HAP-1 (cell line): ENCODE measurements at places on chromosomes 1 and 21.

DNA sequence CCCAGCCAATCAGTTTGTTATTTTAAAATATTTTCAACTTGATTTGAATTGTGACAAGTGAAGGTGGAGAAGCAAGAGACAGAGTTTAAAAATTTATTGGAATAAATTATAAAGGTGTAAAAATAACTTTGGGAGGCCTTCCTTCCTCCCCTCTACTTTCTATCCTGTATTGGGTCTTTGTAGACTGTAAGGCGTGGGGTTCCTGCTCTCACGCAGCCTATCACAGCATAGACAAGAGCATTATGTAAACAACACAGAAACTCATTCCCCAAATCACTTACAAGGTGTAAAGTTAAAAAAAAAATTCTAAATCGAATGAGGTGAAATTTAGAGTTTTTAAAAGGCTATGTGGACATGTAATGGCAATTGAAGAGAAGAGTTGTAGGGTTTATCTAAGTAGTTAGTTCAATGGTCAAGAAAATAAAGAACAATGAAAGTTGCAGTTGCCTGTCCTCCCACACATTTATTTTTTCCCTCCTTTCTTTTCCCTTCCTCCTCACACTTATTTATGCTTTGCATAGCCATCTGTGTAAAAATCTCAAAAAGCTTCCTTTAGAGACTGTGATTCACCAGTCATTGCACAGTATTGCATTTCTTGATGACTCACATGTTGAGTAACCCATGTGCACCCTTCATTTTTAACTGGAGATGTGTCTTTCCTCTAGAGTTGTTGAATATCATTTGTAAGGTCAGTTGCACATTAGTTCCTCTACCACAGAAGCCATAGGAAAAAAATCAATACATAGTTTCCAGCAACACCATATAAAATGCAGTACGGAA, 242.2 kb downstream of the PTPRC start:
- DNase-seq, result no peak

DNA sequence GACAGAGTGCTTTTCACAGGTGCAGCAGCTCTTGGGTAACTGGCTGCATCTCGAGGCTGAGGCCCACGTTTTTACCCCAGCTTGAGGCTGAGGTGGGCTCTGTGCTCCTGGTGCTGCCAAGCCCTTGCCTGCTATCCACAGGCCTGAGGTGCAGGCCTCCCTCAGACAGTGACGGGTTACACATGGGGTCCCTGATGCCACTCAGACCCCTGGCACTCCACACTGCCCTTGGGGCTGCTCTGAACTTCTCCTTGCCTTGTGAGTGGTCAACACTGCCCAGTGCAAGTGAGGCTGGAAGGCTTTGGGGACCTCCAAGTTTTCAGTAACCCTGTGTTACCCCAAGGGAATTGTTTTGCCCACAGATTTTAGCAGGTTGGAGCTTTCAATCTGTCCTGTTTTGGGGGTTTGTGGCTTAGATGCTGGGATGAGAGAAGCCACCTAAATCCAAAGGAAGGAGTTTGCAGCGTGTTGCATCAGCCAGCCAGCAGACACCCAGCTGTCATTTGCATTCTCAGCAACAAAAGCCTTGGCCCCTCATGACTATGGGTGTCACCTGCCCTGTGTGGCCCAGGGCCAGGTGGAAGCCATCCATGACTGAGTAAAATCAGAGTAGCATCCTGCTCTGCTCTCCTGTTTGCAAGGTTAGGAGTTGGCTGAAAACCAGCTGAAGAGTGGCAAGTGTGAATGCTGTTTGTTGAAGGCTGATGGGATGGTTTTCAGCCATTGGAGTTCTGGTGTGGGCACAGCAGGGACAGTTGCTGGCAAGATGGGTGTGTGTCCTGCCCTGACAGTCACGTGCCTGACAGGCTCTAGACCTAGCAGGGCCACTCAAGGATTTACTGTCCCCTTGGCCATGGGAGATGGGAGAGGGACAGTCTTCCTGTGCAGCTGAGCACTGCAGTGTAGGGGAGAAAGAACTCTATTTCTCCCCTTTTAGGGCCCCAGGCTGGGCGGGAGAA, 3.2 kb downstream of the RNF187 start:
- DNase-seq, result no peak

DNA sequence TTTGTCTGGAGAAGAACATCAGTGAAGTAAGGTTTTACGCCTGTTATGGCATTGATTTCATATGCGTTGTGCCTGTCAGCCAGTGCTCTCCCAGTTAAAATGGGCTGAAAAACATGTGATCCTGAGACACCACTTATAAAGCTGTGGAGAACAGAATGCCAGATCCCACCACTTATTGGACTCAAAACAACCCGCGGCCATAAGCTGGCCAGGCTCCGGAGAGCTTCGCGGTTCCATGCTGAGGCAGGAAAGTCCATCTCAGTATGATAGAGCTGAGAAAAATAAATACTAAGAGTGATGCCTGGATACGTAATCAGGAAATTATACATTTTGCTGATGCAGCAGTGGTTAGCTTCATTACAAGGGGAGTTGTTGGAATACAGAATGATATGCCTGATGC, 5.1 kb downstream of the APOBEC4 start:
- no peak for DNase-seq

DNA sequence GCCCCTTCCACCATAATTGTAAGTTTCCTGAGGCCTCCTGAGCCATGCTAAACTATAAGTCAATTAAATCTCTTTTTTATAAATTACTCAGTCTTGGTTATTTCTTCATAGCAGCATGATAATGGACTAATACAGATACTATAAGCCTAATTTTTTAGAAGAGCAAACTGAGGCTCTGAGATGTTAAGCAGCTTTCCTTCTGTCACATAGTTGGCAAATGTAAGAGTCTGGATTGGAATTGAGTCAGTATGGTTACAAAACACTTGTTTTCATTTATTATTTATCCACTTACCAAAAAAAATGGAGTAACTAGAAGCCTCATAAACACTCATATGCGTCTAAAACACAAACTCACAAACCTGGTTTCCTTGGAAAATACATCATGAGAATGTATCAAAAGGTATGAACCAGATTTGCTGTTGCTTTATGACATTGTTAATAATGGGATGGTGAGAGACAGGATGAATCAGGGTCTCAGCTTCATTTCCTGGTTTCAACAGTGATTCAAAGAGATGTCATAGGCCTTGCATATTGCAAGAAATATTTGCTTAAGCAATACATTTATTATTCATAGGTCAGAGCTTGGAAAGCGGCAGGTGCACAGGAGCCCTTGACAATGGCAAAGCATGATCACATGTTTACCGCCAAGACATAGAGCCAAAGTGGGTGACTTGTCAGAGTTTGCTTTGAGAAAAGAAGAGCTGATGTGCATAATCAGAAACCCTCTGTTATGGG, 221.5 kb downstream of the GRIK1 start:
- DNase-seq, result no peak

DNA sequence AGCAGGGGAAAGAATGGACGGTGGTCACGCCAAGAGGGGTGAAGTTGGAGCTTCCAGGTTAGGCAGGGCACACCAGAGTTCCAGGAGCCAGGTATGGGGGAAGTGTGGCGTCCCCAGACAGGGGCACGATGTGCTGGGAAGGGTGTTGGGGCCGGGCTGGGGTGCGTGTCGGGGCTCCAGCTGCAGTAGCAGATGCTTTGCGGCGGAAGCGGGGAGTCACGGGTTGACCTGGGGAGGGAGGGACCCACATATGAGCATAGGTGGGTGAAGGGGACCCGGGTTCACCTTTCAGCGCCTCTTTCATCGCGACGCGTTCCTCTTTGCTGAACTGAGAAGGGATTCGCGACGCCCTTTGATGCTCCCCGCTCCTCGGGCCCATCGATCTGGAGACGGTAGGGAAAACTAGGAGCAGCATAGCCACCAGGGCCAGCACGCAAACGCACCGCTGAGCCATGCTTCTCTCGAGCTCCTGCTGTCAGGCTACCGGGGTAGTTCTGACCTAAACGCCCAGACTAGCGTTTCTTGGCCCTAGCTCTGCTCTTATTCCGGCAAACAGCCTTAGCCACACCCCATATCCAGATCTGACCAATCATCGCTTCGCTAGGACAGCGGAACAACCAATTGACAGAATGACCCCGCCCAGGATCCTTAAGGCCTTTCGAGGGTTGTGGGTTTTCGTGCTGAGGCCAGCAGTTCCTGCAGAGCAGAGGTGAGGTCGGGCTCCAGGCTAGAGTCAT, at the start of gene PM20D1:
Gene PM20D1 (minus strand): TSS at position 514 of the 737 bp plus-strand sequence. CDS start 60 bp downstream, at position 454.
- DNase-seq, result no peak

DNA sequence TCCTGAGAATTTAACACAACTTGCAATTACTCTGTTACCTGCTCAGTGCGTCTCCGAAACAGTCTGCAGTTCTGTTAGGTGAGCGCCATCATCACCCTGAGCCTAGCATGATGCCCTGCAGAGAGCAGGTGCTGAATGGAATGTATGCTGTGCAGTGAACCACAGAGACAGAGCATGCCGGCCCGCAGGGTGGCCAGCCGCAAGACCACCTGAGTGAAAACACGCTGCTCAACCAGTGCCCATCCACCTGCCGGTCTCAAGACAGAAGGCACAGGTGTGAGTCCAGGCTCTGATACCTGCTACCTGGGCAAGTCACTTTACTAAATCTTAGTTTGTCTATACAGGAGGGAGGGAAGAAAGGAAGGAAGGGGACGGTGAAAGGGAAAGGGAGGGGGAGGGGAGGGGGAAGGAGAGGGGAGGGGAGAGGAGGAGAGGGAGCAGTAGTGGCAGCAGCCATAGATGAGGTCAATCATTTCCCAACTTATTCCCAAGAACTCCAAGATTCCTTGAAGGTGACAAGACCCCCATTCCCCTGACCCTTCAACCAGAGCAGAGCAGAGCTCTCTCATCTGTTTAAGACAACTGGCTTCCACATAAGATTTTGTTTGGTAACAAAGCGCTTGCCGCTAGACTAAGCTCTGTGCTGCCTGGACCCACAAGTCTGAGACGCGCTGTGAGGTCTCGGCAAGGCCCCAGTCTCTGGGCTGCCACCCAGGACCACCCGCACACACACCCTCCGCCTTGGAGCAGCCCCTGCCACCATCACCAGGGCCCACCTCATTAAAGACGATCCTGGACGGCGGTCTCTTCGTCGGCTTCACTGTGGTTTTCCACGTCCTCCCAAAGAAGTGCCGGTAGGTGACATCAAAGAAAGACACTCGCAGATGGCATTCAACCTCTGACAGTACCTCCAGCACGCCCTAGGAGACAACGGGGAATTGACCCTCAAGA, 14.5 kb downstream of the NPHP4 start:
- DNase-seq, result no peak

DNA sequence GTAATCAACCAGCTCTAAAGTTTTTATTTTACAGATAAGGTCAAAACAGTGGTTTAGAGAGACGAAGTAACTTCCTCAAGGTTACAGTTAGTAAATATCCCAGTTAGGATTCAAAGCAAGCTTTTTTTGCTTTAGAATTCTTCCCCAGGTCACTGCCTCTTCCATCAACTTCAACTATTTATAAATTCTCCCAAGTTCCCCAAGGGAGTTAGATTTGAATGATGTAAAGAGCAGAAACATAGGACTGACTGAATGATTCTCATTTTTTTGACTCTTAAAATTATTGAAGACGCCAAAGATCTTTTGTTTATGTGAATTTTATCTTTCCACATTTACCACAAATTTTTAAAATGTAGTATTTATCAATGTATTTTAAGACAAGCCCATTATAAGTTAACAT, 4.1 kb downstream of the POGZ start:
- no peak for DNase-seq

DNA sequence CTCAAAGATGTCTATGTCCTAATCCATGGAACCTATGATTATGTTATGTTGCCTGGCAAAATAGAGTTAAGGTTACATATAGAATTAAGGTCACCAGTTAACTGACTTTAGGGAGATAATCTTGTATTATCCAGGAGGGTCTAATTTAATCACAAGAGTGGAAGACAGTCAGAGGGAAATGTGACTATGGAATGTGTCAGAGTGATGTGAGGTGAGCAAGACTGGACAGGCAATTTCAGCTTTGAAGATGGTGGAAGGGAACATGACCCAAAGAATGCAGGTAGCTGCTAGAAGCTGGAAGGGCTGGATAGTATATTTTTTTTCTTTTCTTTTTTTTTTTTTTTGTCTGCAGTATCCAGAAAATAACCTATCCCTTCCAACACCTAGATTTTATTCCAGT, 241.7 kb upstream of the NEGR1 start:
- no peak for DNase-seq

DNA sequence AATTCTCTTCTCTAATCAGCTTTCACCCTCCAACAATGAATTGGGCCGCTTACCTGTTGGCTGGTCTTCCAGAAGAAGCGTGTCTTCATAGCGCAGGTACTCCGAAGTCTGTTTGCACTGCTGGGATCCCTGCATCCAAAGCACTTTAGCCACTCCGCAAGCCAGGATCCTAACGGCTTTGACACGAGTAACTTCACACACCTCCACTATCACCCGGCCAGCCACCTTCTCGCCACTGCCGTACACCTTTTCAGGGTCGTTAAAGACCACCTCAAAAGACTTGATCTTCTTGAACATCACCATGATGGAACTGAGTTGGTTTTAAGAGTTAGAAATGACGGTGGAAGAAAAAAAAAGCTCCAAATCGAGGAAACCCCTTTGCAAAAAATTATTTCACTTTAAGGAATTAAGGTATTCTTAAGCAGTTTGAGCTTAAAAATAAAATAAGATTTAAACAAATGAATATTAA, 381 bp downstream of the TXNIP start:
- DNase-seq, result no peak

DNA sequence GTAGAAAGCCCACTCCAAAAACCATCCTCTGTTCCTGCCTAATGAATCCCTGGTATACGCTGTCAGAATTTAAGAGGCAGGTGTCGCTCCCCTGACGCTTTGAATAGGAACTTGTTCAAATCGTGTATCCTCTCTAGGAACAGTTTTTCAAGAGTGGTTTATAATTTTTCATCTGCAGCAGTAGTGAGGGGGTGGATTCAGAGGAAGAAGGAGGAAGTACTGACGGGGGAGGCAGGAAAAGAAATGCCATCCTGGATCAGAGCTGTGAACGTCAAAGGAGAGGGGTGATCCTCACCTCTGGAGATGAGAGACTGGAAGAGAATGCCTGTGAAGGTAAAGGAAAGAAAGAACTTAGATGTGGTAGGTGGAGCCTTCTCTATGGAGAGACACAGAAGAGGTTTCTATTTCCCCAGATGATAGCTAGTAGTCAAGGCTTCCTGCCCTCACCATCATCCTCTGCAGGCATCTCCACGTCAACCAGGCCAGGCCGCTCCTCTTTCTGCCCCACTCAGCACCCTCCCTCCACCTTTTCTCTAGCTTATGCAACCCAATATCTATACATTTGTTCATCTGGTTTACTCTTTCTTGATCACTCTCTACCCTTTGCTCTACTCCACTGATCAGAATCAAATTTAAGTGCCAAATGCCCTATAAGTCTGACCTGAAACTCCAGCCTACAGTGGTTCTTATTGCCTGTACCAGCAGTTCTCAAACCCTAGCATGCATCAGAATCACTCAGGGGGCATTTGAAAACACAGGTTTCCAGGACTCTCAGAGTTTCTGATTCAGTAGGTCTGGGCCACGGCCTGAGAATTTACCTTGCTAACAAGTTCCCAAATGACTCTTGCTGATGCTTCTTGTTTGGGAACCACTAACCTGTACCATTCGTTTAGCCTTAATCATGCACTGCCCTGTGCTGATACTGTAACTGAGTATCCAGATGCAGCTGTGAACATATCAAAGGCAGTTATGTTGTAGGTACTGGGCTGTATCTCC, 13.1 kb upstream of the BCL9 start:
- no peak for DNase-seq

GRCh38 chr1:56644919-56645676, at the start of gene PRKAA2:
TSS of gene PRKAA2 (plus strand) at chr1:56645314. CDS start at chr1:56645388, 74 bp downstream.
- DNase-seq, result peak; percentile 20

GRCh38 chr1:6864166-6864565, 78.9 kb downstream of the CAMTA1 start:
- DNase-seq, result no peak

- no peak for DNase-seq
Observed at GRCh38 chr1:39416609-39417008, 74.8 kb upstream of the BMP8A start.
